ENCODE measurements at places on chromosomes 11 and 22.

DNA sequence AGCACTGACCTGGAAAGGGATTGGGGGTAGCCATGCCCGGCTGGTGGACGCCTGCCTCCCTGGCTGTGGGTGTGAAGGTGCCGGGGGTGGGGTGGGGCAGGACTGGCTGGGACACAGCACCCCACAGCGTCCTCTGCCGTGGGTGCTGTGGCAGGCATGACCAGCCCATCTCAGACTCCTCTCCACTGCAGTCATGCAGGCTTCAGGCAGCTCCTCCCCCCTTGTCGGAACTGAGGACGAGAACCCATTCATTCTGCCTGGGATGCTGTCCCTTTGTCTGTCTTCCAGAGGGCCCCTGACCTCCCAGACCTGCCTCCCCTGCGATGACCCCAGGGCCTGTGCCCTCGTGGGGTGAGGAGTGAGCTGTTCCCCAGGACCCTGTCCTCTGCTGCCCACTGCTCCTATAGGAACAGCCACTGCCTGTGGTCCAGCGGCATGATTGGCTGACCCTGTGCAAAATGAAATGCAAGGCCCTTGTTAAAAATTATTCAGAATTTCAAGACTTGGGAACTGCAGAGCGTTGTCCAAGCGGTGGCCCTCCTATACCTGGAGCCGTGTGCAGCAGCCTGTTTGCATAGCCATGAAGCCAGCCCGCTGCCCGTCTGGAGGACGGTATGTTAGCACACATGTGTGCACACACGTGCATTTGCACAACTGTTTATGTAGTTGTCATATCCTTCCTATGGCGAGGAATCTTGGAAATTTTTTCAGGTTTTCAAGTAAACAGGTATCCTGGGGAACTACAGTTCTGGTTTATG, 1122.3 kb downstream of the BRD1 start:
- DNase-seq, result no peak

- no peak for DNase-seq
These were observed 2.8 kb downstream of the NECTIN1 start for GRCh38 chr11:119726150-119726553.

DNA sequence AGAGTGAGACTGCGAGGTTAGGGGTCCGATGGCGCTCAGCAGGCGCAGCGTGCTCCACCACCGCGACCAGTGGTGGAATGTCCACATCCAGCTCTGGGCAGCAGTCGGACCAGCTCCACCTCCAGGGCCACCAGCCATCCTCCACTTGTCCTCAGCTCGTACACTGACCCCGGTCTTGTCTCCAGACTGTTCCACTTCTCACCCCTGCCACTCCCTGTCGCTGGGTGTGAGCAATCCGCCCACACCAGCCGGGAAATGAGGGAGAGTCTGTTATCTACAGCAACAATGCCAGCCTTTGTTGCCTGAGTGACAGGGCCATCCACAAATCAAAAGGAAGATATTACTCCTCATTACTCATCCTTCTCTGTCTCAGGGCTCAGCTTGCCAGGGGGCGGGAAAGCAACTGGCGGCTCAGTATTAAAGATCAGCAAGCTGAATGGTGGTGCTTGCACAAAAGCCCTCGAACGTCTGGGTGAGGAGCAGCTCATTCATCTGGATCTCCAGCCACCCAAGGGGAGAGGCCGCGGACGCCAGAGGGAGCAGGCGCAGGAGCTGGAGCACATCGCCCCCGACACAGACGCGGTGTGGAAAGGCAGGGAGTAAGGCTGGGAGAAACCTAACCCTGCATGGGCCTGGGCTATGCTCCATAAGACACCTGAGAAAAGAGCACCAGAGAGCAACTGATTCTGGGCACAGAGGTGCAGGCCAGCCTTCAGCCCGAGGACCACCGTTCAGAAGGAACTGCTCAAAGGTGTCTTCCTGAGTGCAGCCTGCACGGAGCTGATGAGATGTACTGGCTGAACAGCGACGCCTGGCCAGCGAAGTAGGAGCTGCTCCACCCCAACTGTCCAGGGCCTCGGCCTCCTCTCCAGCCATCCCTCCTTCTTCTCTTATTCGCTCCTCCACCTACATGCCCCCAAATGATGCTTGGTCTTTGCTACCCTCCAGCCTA, 21.9 kb downstream of the IGSF9B start:
- no peak for DNase-seq

GRCh38 chr11:133215596-133216230, 316.6 kb downstream of the OPCML start:
- DNase-seq, result no peak

- no peak for DNase-seq
These were observed 10.5 kb downstream of the HEPHL1 start for GRCh38 chr11:94031625-94032024.

Data from activated naive CD8-positive, alpha-beta T cell treated with anti-CD3 and anti-CD28 coated beads, Interleukin-2, amount 50 U/mL, for 24 hours (primary cell).